ENCODE measurements at places on chromosomes 13 and 19.

- no peak for DNase-seq
These were observed 10.5 kb downstream of the DDX39A start for GRCh38 chr19:14408491-14409145.

- no peak for DNase-seq
These were observed 519.9 kb downstream of the PCDH17 start for GRCh38 chr13:58151452-58151851.

DNA sequence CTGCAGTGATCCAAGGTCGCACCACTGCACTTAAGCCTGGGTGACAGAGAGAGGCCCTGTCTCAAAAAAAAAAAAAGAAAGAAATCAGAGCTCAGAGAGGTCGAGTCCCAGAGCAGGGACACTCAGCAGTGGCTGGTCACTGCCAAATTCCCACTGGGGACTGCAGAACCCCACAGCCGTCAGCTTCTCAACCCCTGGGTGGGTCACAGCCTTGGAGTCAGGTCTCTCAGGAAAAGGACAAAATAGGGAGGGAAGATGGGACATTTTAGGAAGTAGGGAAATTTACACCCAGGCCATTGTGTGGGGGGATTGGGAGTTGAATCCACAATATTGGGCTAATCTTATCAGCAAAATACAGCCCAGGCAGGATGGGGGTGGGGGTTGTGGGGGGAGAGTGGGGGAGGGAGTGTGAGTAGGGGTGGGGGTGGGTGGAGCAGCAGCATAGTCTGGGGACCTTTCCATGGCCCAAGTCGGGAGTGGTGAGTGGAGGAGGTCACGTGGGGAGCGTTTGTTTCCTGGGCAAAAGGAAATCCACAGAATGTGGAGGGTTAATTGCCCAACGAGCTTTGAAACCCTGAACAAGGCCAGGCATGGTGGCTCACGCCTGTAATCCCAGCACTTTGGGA, 5.0 kb upstream of the CCDC194 start:
- no peak for DNase-seq

DNA sequence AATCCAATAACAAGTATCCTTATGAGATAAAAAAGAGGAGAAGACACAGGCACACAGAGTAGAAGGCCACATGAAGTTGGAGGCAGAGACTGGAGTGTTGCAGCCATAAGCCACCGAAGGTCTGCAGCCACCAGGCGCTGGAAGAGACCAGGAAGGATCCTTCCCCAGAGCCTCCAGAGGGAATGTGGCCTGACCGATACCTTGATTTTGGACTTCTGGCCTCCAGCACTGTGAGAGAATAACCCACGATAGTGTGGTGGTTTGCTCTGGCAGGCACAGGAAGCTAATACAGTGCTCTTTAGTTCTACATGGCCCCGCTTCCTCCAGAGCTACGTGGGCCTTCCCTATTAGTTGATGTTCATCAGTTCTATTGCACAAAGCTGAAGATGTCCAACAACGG, 15.3 kb upstream of the SULT2A1 start:
- no peak for DNase-seq

DNA sequence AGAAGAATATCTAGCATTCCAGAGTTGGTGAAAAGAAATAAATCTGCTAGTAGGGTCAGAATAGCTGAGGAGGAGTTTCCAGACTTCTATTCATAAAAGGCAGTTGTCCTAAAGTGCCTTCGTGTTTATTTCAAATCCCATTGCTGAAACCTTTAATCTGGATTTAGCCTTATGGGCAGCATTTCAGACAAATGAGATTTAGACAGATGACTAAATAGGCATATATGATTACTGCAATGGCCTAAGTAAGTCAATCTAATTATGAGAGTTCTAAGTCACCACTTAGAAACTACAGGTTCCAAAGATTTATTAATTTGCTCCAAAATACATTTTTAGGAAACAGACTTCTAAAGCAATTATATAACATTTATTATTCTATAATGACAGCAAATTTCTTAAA, 368.7 kb downstream of the LIG4 start:
- no peak for DNase-seq

DNA sequence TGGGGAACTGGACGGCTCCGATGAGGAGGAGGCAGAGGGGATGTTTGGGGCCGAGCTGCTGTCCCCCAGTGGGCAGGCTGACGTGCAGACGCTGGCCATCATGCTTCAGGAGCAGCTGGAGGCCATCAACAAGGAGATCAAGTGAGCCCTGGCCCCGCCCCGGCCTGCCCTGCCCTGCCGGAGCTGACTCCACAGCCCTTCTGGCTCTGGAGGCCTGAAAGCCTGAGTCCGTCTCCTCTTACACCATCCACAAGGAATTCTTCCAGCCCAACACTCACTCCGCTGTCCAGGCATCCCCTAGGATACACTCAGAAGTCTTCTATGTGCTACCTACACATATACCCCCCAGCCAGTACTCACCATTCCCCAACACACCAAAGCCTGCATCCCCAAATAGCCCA, 17.4 kb downstream of the PPFIA3 start:
- DNase-seq: no peak

DNA sequence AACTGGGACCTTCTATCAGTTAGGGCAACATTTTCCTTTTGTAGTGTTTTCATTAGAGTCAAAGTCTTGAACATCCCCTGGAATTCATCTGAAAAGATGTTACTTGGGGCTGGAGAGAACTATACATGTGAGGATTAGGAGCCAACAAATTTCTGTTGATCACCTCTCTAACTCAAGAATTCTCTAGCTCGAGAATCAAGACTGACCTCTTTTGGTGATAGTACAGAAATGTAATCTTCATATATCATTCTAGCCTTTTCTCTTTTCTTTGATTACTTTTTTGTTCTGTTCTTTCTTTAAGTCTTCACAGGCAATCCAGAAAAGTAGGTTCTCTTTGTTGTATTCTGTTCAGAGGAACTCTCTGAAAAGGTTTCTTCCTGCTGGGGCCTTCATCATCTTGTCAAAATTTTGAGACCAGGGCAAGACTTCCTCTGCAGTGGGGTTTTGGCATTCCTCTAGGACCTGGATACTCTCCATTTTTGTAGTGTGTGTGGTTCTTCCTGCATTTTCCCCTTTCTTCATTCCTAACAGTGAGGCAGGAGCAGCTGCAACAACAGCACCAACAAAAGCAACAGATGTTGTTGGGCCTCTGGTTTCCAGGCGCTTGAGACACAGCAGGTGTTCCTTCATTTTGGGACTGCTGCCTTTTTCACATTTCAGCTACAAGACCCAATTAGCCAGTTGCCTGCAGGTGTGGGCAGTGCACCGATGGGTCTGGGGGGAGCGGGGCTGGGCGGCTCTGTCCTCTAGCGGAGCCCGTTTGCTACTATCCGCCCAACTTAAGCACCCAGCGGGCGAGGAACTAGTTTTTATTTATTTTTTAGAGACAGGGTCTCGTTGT, 26.2 kb downstream of the ELF1 start:
- DNase-seq: no peak

GRCh38 chr19:3608079-3608641, 1.5 kb upstream of the TBXA2R start:
- no peak for DNase-seq

DNA sequence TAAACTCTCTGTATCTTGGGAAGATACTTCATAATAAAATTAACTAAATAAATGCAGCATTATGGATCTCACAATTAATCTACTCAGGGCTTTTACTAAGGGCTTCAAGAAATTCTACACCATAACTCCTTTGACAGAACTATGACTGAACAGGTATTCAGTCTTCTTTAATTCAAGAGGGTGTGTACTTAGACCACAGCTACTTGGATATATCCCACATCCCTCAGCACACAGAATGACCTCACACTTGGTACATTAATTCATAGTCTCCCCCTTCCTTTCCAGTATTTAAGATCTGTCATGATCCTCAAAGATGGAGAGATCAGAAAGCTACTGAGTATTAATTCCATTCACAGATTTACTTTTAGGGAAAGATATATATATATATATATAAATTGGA, 11.6 kb downstream of the DIAPH3 start:
- no peak for DNase-seq

DNA sequence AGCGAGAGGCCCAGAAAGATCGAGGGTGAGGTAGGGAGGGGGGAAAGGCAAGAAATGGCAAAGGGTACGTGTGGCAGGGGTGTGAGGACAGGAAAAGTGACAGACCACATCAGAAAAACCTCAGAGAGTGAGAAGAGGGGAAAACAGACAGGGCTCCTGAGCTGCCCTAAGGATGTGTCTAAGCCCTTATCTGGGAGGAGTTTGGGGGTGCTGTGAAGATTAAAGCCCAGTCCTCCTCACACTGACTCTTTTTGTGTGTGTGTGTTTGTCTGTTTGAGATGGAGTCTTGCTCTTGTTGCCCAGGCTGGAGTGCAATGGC, 703 bp upstream of the PTH2 start:
- DNase-seq: no peak

Data from thoracic aorta (tissue), 2 donors.